Spleen (tissue), 13 donors: ENCODE measurements at places on chromosomes 2 and 18. TPM values are rescaled to one million over a fixed set of nuclear protein-coding genes. Genes with fewer than 3 reads are reported as not detected.

MAIP1 gene
- total RNA-seq = 11.8 TPM

HOXD3 gene
- 14.4 TPM for total RNA-seq

SCYGR4 gene
- not detected for total RNA-seq

ZFP36L2 gene
- total RNA-seq = 118 TPM

MYO3B gene
- total RNA-seq = 2.0 TPM

AOX1 gene
- total RNA-seq = 7.2 TPM

C2orf81 gene
- total RNA-seq = 3.0 TPM

REG1B gene
- total RNA-seq = 4.8 TPM

MYCN gene
- total RNA-seq = not detected

TLX2 gene
- total RNA-seq = not detected

ZAP70 gene
- total RNA-seq = 96.1 TPM

PDE11A gene
- total RNA-seq = not detected

TOGARAM2 gene
- total RNA-seq = 4.3 TPM

HAAO gene
- total RNA-seq = 11.9 TPM

GRCh38 chr18:49974079-49974478 lies 160.7 kb upstream of the ACAA2 start:
- H3K36me3 ChIP-seq = peaks cover 4% of the 10 kb centered on the region
- H3K27ac ChIP-seq = no peak overlapping the region
- H3K4me3 ChIP-seq = no peak overlapping the region
- no peak for DNase-seq
- no peaks in the 10 kb centered on the region for H3K27me3 ChIP-seq

DNA sequence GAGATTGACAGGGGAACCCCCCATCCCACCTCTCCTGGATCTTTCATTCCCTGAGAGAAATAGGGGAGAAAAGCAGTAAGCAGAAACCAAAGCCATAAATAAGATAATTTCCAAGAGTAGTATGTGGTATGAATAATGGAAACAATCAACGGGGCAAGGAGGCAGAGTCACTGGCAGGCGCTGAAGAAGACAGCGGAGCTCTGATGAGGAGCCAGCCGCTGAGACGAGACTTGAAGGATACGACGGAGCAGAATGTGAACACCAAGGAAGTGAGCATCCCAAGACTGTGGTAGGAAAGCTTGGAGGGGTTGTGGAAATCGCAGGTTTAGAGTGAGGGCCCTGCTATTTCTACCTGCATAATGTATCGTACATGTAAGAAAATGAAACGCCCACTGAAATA lies 93.6 kb upstream of the CBLN2 start:
- H3K4me1 ChIP-seq = no peaks in the 10 kb centered on the region
- DNase-seq = no peak
- no peaks in the 10 kb centered on the region for H3K27me3 ChIP-seq
- no peak overlapping the region for H3K27ac ChIP-seq
- no peaks in the 10 kb centered on the region for H3K36me3 ChIP-seq

DNA sequence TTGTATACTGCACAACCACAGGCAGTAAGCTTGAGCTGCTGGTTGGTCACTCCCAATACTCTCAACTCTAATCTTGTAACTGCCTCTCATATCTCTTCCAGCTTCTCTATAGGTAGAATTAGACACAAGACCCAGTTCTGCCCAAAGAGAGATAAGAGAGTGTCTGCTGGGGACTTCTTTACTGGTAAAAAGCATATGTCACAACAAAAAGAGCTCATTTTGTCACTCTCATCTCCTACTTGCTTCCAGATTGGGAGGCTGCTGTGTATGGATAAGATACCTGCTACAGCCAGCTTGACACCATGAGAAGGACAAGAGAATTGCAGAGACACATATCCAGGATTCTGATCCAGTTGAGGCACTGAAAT lies 165.2 kb downstream of the PTH2R start:
- no peak for DNase-seq
- no peaks in the 10 kb centered on the region for H3K36me3 ChIP-seq
- H3K4me3 ChIP-seq = no peak overlapping the region
- no peaks in the 10 kb centered on the region for H3K4me1 ChIP-seq
- no peak overlapping the region for H3K27ac ChIP-seq

GRCh38 chr2:107323946-107324565 lies 438.1 kb upstream of the ST6GAL2 start:
- H3K27ac ChIP-seq = no peak overlapping the region
- no peaks in the 10 kb centered on the region for H3K36me3 ChIP-seq
- H3K27me3 ChIP-seq = no peaks in the 10 kb centered on the region

DNA sequence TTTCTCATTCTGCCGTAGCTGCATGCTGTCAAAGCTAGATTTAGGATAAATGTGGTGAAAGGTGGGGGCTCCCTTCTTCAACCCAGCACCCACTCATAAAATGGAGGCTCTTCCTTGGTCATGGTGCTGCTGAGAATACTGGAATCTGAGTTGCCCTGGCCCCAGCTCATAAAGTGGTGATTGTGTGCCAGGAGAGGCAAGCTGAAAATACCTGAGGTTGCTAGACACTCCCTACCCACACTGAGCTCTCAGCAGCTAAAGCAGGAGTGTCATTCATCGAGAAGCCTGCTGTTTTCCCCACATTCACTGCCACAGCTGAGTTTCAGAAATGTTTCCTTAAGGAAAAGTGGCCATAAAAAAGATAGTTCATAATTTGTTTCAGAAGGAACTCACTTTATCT lies 297.1 kb upstream of the RBMS1 start:
- no peak for DNase-seq
- no peak overlapping the region for H3K27ac ChIP-seq
- no peaks in the 10 kb centered on the region for H3K4me1 ChIP-seq
- H3K4me3 ChIP-seq = no peak overlapping the region
- H3K36me3 ChIP-seq = no peaks in the 10 kb centered on the region

DNA sequence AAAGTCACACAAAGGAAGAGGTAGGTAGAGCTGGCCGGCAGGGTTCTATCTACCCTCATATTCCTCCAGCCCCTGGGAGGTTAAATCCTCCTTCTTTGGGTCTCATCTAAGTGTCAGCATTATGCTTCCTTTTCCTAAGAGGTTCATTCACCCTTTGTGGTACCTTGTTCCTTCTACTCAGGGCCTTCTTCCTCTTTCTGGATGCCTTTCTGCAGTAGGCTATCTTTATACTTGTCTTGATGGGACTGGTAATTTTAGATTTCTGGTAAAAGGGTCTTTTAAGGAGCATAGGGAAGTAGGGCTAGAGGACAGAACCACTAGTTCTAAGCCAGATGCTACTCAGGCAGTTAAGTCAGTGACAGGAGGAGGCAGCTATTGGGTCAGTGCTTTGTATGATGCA lies 13.7 kb upstream of the TNP1 start:
- no peak overlapping the region for H3K4me3 ChIP-seq
- no peaks in the 10 kb centered on the region for H3K4me1 ChIP-seq
- H3K27me3 ChIP-seq = no peaks in the 10 kb centered on the region
- no peak for DNase-seq
- H3K27ac ChIP-seq = no peak overlapping the region

DNA sequence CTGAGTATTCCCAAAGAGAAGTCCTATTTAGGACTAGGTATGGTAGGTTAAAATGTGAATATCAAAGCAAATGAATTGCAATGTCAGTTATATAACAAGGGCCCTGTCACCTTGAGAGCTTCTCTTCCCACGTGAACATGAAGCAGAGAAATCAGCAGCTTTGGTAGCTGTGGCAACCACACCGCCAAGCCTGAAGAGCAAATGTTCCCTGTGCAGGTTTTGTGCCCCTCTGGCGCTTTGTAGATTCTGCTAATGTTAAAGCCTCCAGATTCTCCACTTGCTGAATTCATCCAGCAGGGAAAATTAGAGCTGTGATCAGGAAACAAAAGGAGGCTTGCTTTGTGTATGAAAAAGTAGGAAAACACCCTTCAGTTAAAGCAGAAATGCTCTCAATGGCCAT lies 322.6 kb downstream of the RBM43 start:
- H3K36me3 ChIP-seq = no peaks in the 10 kb centered on the region
- H3K27me3 ChIP-seq = no peaks in the 10 kb centered on the region

DNA sequence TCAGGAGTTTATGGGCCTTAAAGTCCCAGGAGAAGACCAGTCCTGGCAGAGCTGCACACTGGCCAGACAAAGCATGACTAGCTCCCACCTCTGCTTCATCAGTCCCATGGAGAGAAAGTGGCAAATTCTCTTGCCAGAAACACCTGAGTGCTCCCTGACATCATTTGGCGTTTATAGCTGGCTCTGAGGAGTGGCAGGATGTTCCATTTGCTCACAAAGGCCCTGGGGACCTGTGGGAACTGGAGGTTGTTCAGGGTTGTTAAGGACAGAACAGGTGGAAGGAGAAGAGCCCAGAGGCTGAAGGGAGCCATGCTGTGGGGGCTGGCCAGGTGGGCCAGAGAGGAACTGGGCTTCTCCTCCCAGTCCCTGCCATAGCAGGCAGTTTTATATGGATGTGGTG lies 56.1 kb downstream of the RPL37A start:
- H3K27me3 ChIP-seq = no peaks in the 10 kb centered on the region
- H3K4me3 ChIP-seq = no peak overlapping the region
- DNase-seq = no peak
- H3K4me1 ChIP-seq = no peaks in the 10 kb centered on the region

GRCh38 chr2:100742277-100743254 lies 77.4 kb upstream of the NPAS2 start:
- H3K4me1 ChIP-seq = no peaks in the 10 kb centered on the region
- H3K27ac ChIP-seq = peak overlapping the region; percentile 66
- no peaks in the 10 kb centered on the region for H3K36me3 ChIP-seq
- DNase-seq = no peak

DNA sequence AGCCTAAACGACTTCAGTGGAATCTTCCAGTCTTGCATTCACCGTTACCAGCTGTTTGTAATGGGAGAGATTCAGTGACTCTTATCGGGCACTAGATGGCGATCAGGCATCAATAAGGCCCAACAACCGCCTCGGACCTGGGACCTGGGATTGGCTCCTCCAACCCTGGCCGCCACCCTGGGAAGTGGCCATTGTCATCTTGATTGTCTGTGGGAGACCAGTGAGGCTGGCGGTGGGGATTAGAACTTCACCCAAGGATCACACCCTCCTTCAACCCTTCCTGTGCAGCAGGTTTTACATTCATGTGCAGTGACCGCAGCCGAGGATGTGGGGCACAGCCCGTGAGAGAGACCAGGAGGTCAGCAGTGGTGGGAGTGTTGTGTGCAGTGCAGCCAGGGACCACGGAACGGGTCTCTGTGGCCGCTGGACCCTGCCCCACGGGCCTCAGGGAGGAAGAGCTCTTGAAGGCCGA lies 85.3 kb downstream of the SPP2 start:
- H3K27ac ChIP-seq = no peak overlapping the region
- H3K36me3 ChIP-seq = no peaks in the 10 kb centered on the region
- H3K4me1 ChIP-seq = peaks cover 28% of the 10 kb centered on the region
- H3K27me3 ChIP-seq = no peaks in the 10 kb centered on the region
- peak; percentile 86 for DNase-seq

- no peaks in the 10 kb centered on the region for H3K36me3 ChIP-seq
- H3K27ac ChIP-seq = no peak overlapping the region
- no peaks in the 10 kb centered on the region for H3K27me3 ChIP-seq
- no peaks in the 10 kb centered on the region for H3K4me1 ChIP-seq
Measured at GRCh38 chr18:56391931-56392590, 246.3 kb downstream of the TXNL1 start.

DNA sequence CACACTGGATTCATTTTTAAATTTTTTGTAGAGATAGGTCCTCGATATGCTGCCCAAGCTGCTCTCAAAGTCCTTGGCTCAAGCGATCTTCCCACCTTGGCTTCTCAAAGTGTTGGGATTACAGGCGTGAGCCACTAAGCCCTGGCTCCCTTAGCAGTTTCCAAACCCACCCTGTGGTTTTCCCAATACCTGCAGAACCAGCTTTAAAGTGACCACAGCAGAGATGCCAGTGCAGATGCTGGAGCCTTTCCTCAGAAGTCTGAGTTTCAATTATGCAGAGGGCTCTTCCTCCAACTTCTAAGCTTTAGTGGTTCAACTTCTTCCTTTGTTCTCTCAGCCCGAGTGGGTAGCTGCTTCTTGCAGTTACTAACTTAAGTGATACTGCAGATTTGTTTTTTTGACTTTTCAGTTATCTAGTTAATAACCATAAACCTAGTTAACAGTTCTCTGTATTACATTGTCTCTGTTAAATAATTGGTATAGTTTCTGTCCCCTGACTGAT lies 8.1 kb upstream of the HAAO start:
- H3K27me3 ChIP-seq = no peaks in the 10 kb centered on the region
- no peaks in the 10 kb centered on the region for H3K4me1 ChIP-seq
- H3K36me3 ChIP-seq = no peaks in the 10 kb centered on the region
- DNase-seq = no peak
- no peak overlapping the region for H3K4me3 ChIP-seq

DNA sequence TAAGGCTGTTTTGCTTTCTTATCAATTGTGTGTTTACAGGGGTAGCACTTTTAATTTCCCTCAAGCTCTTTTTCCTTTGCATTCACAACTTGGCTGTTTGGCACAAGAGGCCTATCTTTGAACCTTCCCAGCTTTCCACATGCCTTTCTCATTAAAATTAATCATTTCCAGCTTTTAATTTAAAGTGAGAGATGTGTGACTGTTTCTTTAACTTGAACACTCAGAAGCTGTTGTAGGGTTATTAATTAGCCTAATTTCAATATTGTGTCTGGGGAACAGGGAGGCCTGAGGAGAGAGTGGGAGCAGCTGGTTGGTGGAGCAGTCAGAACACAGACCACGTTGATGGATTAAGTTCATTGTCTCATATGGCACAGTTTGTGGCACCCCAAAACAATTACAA lies 4.7 kb downstream of the ASB1 start:
- H3K27ac ChIP-seq = no peak overlapping the region
- H3K27me3 ChIP-seq = no peaks in the 10 kb centered on the region
- H3K36me3 ChIP-seq = peaks cover 48% of the 10 kb centered on the region

DNA sequence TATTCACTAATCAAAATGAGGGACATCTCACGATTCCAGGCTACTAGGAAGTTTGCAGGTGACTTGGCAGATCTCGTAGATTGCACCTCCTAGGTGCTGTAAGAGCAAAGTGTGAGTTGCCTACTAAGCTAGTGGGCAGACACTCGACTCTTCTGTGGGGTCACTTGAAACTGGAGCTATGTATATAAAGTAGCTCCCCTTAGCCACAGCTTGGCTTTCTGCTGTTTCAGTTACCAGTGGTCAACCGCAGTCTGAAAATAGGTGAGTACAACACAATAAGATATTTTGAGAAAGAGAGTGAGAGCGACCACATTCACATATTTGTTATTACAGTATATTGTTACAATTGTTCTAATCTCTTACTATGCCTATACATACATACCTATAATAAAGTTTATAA lies 23.3 kb downstream of the CTAGE1 start:
- no peaks in the 10 kb centered on the region for H3K27me3 ChIP-seq
- no peak overlapping the region for H3K27ac ChIP-seq
- no peak for DNase-seq
- no peak overlapping the region for H3K4me3 ChIP-seq
- no peaks in the 10 kb centered on the region for H3K4me1 ChIP-seq

GRCh38 chr18:73646196-73646595 lies 501.4 kb downstream of the FBXO15 start:
- no peaks in the 10 kb centered on the region for H3K36me3 ChIP-seq
- no peaks in the 10 kb centered on the region for H3K27me3 ChIP-seq
- no peak overlapping the region for H3K27ac ChIP-seq
- no peak for DNase-seq
- H3K4me3 ChIP-seq = no peak overlapping the region

GRCh38 chr2:43469713-43470112 lies 126.1 kb downstream of the THADA start:
- H3K36me3 ChIP-seq = peaks cover 29% of the 10 kb centered on the region
- H3K27me3 ChIP-seq = no peaks in the 10 kb centered on the region
- H3K4me1 ChIP-seq = no peaks in the 10 kb centered on the region
- no peak for DNase-seq

- no peak overlapping the region for H3K4me3 ChIP-seq
- H3K36me3 ChIP-seq = peaks cover 20% of the 10 kb centered on the region
- no peaks in the 10 kb centered on the region for H3K27me3 ChIP-seq
- DNase-seq = no peak
- no peaks in the 10 kb centered on the region for H3K4me1 ChIP-seq
- H3K27ac ChIP-seq = no peak overlapping the region
Measured at GRCh38 chr2:157800838-157801495, 75.2 kb downstream of the ACVR1 start.
